NCI-H1417 (cell line): ENCODE measurements at places on chromosomes 2 and 18.
A peak's percentile ranks its signal among the peaks of the same experiment; 100 is the strongest.

DNA sequence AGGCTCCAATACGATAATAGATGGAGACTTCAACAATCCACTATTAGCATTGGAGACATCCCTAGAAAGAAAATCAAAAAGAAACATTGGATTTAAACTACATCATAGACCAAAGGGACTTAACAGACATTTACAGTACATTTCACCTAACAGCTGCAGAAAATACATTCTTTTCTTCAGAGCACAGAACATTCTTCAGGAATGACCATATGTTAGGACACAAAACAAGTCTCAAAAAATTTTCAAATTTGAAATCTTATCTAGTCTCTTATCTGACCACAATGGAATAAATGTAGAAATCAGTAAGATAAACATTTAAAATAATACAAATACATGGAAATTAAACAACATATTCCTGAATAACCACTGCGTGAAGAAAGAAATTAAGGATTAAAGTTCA, 68.7 kb downstream of the STRADB start:
- no peak for DNase-seq

- peak; percentile 33 for DNase-seq
Observed at GRCh38 chr2:174682578-174683391, 81.5 kb downstream of the CHRNA1 start.

GRCh38 chr2:126220331-126220730, 435.6 kb upstream of the GYPC start:
- DNase-seq: no peak

DNA sequence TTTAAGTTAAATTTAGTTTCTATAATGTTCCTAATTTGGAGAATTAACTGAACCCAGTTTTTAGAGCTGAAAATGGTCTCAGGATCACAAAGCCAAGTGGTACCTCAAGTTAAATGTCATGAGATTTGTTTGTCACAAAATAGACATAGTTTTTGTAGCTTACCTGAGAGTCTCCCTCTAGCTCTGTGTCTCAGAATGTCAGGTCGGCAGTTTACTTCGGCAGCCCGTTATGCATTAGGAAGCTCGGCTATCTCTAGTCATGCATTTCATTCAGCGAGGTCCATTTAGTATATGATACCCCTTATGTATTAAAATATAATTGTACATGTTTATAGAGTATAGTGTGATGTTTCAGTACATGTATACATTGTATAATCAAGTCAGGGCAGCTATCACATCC, 155.6 kb downstream of the EML6 start:
- peak; percentile 54 for DNase-seq

DNA sequence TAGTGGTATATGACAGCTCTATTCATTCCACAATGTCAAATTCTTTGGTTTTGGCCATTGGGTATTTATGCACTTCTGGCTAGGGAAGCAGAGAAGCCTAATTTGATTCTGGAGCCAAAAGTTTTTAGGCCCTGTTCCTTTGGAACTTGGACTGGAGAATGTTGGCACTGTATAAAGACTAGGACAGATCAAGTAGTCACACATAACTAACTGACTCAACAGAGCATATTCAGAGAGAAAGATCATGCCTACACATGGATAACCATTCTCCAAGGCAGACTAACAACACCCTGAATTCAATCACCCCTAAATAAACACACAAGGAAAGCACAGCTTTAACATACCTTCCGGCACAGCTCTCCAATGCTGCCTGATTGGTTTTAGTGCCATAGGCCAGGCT, 62.9 kb downstream of the ARHGAP15 start:
- no peak for DNase-seq

DNA sequence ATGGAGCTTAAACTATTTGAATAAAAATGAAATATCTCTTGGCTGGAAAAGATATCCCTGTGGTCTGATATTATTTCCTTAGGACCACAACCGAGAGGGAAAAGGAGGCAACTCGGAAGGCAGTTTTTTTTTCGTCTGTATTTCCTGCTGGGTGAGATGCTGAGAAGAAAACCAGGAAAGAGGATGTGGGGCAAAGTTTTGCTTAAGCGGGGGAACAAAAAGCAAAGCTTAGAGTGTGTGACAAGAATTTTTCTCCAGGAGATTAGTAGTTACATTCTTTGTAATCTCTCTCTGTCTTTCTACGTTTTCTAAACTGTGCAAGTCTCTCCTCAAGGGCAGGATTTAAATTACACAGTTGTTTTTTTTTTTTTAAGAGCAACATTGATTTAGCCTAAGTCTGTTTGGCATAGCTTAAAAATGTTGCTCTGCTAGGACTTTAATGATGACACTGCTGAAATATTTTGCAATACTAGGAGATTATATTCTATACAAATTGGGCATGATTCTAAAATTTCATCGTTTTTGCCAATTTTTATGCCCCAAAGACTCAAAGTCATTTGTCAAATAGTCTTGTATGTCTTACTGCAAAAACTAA, 258.5 kb downstream of the KCNS3 start:
- DNase-seq: no peak

DNA sequence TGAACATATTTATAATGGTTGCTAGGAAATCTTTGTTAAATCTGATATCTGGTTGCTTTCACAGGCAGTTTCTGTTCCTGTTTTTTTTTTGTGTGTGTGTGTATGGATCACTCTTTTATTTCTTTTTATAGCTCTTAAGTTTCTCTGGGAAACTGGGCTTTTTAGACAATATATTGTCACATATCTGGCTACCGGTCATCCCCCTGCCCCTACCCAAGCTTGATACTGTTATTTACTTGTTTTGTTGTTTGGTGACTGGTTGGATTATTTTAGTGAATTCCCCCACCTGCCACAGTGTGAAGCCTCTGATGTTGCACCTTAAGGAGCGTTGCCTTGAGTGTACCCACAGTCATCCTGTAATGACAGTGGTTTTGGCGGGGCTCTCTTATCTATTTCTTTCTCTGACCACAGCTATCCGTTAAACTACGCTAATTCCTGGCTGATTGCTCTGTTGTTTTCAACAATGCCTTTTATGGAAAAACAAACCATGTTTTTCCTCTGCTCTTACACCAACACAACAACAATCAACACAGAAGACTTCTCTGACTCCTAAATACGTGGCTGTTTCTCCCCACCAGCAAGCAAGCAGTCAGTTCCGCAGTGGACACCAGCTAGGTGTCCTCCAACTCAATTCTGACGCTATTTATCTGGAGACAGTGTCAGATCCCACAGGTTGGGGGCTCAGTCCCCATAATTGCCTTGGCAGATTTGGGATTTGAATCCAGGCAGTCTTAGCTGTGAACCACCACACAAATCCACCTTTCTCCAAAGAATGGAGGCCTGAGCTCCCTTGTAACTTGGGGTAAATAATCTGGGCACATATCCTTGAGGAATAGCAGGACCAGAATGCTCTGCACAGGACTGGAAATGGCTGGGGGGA, 10.9 kb downstream of the GNLY start:
- no peak for DNase-seq

DNA sequence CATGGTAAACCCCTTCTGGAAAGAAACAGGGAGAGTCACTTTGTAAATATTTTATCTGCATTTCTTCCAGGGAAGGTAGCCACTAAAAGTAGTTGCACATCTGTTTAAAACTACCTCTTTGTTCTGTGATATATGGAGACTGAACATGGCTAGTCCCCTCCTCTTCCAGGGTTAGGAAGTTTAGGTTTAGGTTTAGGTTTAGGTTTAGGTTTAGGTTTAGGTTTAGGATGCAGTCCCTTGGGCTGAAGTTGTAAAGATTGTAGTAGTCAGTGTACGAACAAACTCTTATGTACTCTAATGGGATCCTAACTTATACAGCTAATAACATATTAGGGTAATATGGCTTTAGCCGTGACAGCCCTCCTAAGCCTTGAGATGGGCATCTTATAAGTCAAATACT, 880.2 kb upstream of the TMEFF2 start:
- no peak for DNase-seq

- DNase-seq: no peak
Observed at GRCh38 chr2:158890296-158890905, 78.0 kb upstream of the TANC1 start.
